Progenitor cell of endocrine pancreas (in vitro differentiated cells): ENCODE measurements at places on chromosomes 2 and 18.

DNA sequence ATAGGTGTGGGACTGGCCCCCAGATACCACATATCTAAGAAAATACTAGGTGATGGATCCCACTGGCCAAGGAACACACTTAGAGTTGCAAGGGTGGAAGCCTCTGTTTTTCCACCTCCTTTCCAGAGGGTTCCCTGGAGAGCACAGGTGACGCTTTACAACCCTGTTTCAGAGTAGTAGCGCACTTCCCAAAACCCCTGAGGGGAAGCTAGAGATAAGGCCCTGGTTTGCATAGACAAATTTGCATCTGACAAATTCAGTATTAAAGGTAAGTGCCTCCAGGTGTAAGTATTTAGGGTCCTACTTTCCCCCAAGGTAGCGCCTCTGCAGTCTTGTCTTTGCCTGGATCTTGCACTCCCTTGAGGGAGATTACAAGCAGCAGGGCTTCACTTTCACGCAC lies 474 bp upstream of the CERKL start:
- peaks cover 66% of the 10 kb centered on the region for H3K27me3 ChIP-seq
- H3K27ac ChIP-seq, result no peak overlapping the region
- H3K4me3 ChIP-seq, result peak overlapping the region; percentile 62
- H3K36me3 ChIP-seq, result no peaks in the 10 kb centered on the region
- no peak for DNase-seq

DNA sequence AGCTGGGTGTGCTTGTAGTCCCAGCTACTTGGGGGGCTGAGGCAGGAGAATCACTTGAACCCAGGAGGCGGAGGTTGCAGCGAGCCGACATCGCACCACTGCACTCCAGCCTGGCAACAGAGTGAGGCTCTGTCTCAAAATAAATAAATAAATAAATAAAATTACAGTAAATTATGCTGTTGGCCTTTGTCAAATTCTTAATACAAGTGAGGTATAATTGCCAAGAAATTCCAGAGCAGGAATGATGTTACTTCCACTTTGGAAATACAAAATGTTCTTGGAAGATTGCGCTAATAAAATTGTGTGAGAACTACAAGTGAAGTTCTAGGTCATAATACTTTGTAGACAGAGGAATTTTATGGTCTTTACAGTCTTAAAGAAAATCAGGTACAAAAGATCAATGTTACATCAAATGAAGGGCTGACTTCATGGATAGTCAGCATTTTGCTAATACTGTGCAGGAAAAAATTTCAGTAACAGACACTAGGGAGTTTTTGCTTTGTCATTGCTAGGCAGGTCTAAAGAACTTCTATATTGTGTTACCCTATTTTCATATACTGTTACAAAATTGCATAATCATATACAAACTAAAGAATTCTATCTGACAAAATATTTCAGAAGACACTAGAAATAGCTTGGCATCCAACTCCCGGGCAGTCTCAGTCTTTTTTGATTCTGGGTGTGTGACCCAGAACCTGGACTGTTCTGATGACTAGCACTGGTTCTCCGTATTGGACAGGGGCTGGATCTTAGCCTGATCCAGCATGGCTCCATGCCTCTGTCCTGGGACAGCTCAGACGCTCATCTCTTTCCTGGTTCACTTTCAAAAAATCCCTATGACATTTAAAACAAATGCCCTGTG lies 76.0 kb upstream of the STK17B start:
- H3K4me3 ChIP-seq, result no peak overlapping the region
- H3K4me1 ChIP-seq, result no peaks in the 10 kb centered on the region
- H3K27me3 ChIP-seq, result no peaks in the 10 kb centered on the region

DNA sequence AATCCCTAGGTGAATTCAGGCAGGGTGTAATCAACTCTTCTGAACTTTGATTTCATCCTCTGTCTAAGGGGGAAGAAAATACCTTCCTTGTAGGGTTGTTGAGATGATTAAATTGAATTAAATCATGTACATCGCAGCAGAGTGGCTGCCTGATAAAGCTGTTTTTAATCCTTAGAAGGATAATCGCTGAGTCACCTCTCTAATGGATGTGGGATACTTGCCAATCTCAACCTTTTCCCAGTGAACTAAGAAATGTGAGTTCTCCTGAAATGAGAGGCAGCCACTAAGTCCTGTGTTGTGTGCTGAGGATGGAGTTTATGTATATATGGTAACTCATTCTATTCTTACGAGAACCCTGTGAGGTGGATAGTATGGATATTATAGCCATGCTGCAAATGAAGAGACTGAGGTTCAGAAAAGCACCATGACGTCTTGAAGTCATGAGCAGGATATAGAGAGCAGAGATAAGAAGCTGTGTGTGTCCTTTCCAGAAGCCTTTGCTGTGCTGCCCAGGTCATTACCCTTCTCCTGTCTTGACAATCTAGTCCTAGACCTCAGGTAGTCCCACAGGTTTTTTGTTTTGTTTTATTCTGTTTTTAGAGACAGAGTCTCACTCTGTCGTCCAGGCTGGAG lies 93.3 kb downstream of the HNRNPLL start:
- H3K27me3 ChIP-seq, result peaks cover 4% of the 10 kb centered on the region
- H3K36me3 ChIP-seq, result no peaks in the 10 kb centered on the region
- H3K4me3 ChIP-seq, result no peak overlapping the region

DNA sequence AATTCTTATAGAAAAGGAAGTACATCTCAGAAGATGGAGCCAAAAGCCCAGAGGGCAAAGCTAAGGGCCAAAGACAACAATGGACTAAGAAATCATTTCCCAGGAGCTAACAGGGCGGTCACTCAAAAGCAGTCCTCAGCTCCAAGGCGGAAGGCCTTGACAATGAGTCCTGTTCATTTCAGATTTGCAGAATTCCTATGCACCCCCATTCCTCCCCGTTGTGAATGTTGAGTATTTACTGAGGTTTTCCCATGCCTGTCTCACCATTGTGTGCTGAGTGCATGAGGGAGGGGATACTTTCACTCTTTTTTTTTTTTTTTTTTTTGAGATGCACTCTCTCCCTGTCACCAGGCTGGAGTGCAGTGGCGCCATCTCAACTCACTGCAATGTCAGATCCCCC lies 18.8 kb upstream of the DTNB start:
- H3K27ac ChIP-seq, result no peak overlapping the region
- no peaks in the 10 kb centered on the region for H3K4me1 ChIP-seq
- H3K4me3 ChIP-seq, result no peak overlapping the region
- H3K36me3 ChIP-seq, result no peaks in the 10 kb centered on the region
- H3K27me3 ChIP-seq, result peaks cover 8% of the 10 kb centered on the region
